ENCODE measurements at places on chromosomes 6 and 20.

DNA sequence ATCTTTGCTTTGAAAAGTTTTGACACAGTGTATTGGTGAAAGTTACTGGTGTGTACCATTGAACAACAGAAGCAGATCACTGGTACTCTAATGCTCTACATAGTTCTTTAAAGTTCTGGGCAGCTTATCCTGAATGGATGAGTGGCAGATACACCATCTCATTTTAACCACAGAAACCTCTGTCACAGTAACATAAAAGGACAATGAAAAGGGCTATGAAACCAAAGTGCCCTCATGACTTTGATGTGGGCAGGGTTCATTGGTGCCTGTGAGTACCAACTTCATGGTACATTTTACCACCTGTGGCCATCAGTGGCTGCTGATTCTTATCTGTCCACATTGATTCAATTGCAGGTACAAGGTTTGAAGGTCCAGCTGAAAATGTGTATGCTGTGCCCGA lies 285.7 kb upstream of the PREP start:
- H3K4me1 ChIP-seq = no peaks in the 10 kb centered on the region
- no peak for DNase-seq
- H3K36me3 ChIP-seq = no peaks in the 10 kb centered on the region
- H3K4me3 ChIP-seq = no peak overlapping the region

GRCh38 chr20:40339661-40340449 lies 349.2 kb downstream of the MAFB start:
- H3K36me3 ChIP-seq = no peaks in the 10 kb centered on the region
- no peaks in the 10 kb centered on the region for H3K4me1 ChIP-seq
- H3K27ac ChIP-seq = no peak overlapping the region
- no peak for DNase-seq
- peaks cover 1% of the 10 kb centered on the region for H3K27me3 ChIP-seq

DNA sequence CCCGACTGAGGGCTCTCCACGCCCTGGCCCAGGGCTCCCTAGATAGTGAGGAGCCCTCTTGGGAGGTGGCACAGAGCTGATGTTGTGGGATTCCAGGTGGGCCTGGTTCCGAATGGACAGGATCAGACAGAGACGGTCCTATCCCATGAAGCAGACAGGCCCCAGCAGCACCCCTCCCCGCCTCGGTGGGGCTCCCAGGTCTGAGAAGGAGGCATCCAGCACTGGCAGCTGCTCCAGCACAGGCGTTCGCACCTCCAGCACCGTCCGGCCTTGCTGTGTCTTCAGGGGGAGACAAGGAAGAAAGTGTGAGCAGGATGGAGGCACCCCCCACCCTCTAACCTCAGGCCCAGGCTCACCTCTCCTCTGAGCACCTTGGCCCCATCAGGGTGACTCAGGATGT lies 28.7 kb downstream of the COL11A2 start:
- no peak overlapping the region for H3K4me3 ChIP-seq
- H3K4me1 ChIP-seq = no peaks in the 10 kb centered on the region

GRCh38 chr20:38799203-38799602 lies 6.3 kb upstream of the PPP1R16B start:
- peaks cover 9% of the 10 kb centered on the region for H3K27me3 ChIP-seq
- DNase-seq = peak; percentile 90
- H3K27ac ChIP-seq = peak overlapping the region; percentile 66
- H3K4me1 ChIP-seq = peaks cover 15% of the 10 kb centered on the region

GRCh38 chr20:35329435-35330139 lies 37.4 kb upstream of the FAM83C start:
- H3K27me3 ChIP-seq = no peaks in the 10 kb centered on the region
- no peak overlapping the region for H3K27ac ChIP-seq
- H3K4me3 ChIP-seq = no peak overlapping the region
- peaks cover 38% of the 10 kb centered on the region for H3K4me1 ChIP-seq
- DNase-seq = no peak

DNA sequence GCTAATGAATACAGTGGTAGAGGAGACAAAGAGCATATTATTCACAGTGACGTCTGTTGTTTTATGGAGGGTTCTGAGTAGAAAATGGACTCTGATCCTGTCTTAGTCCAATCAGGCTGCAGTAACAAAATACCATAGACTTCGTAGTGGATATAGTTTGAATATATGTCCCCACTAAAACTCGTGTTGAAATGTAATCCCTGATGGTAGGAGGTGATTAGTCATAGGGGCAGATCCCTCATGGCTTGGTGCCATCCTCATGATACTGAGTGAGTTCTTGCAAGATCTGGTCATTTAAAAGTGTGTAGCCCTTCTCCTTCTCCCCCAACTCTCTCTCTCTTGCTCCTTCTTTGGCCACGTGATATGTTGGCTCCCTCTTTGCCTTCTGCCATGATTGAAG lies 82.5 kb downstream of the CD83 start:
- no peaks in the 10 kb centered on the region for H3K4me1 ChIP-seq
- no peaks in the 10 kb centered on the region for H3K27me3 ChIP-seq
- no peaks in the 10 kb centered on the region for H3K36me3 ChIP-seq
- H3K27ac ChIP-seq = no peak overlapping the region
- no peak for DNase-seq

DNA sequence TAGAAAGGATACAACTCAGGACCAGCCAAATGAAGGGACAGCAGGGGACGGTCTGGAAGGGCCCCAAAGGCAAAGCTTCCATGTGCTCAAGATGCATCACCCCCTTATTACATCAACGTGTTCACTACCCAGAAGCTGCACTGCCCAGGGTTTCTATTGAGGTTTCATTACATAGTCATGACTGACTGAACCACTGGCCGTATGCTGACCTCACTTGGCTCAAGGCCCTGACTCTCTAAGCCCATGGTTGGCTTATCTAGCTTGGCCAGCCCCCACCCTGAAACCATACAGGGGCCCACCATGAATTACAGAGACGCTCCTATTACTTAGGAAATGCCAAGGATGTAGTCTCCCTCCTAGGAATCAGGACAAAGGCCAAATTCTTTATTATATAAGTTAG lies 179.4 kb downstream of the FOXC1 start:
- peak overlapping the region; percentile 84 for H3K27ac ChIP-seq
- peaks cover 45% of the 10 kb centered on the region for H3K4me1 ChIP-seq
- peak; percentile 72 for DNase-seq
- no peaks in the 10 kb centered on the region for H3K36me3 ChIP-seq

- no peak overlapping the region for H3K27ac ChIP-seq
- H3K4me3 ChIP-seq = no peak overlapping the region
- H3K36me3 ChIP-seq = no peaks in the 10 kb centered on the region
- no peaks in the 10 kb centered on the region for H3K4me1 ChIP-seq
Measured at GRCh38 chr20:16806886-16807285, 58.7 kb downstream of the OTOR start.

DNA sequence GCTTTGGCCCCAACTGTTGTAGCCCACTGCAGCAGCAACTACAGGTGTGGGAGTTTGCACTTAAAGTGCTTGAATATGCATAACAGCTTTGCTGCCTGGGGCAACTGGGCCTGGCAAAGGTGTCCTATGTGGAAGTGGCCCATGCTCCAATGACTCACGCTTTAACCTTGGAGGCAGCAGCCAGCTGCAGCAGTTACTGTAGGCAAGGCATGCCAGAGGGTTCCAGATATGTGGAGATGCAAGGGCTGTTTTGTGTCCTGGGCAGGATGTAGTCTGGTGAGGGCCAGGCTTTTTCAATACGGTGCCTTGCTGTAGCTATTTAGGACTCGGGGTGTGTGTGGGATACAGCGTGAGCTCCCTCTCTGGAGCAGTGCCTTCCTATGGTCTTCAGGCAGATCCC lies 150.3 kb downstream of the NKAIN2 start:
- H3K4me3 ChIP-seq = no peak overlapping the region
- H3K27me3 ChIP-seq = no peaks in the 10 kb centered on the region
- no peak for DNase-seq
- no peak overlapping the region for H3K27ac ChIP-seq
- H3K36me3 ChIP-seq = no peaks in the 10 kb centered on the region

DNA sequence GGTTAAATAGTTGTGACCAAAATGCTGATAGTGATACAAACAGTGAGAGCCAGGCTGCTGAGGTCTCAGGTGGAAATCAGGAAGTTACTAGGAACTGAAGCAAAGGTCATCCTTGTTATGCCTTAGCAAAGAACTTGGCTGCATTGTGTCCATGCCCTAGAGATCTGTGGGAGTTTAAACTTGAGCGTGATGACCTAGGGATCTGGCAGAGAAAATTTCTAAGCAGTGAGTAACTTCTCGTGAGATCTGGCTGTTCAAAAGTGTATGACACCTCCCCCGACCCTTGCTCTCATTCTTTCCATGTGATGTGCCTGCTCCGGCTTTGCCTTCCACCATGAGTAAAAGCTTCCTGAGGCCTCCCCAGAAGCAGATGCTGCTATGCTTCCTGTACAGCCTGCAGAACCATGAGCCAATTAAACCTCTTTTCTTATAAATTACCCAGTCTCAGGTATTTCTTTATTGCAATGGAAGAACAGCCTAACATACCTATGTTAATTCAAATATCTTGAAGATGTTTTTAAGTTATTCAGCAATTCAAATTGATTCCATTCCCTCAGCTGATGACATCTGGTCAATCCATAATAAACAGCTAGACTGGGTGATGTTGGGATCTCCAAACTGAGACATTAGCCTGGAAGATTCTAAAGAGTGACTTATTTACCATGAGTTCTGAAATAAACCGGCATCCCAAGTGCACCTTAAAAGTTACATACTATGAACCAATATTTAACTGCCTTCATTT lies 33.8 kb downstream of the KIF16B start:
- no peak for DNase-seq
- H3K4me3 ChIP-seq = no peak overlapping the region
- no peak overlapping the region for H3K27ac ChIP-seq
- H3K4me1 ChIP-seq = no peaks in the 10 kb centered on the region
- no peaks in the 10 kb centered on the region for H3K27me3 ChIP-seq

DNA sequence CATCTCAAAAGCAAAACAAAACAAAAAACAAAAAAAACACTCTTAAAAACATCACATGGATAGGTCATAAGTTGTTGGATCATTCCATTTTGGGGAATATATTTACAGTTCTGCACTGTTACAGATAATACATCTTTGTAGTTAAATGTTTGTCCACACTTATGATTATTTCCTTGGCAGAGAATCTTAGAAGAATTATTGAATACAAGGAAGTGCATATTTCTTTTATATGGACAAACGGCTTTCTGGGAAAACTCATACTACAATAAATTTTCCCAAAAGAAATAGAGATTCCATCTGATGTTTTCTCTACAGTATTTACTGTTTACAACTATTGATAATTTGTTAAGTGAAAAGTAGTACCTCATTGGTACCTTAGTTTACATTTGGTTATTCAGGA lies 33.8 kb downstream of the GMPR start:
- H3K36me3 ChIP-seq = peaks cover 4% of the 10 kb centered on the region
- no peak overlapping the region for H3K4me3 ChIP-seq
- no peaks in the 10 kb centered on the region for H3K27me3 ChIP-seq
- DNase-seq = peak; percentile 26

DNA sequence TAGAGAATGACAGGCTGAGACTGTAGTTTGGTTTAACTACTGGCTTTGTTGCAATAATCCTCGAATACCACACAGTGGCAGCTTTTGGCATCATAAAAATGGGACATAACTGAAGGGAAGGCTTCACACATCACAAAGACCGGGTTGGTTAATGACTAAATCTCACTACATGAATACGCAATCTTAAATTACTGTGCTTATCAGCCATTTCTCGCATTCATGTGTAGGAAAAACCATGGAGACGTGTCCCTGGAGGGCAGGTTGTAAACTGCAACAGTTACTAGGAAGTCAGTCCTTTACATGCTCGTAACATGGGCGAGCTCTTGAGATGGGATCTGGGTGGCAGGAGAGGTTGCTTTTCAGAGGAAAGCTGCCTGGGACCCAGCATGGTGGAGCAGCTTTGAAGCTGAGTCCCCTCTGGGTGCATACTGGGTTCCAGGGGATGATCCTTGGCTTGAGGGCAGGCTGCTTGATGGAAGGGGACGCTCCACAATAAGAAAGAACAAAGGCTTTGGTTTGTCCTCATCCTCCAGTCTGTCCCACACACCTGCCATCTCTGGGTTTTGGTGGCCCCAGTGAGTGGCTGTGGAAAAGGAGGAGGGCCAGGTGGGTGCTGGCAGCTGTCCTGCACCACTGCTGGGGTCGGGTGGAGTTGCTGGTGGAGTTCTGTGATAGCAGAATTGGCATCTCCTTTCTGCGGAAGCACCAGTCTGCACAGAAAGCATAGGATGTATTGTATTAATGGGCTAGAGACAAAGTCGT lies 2.1 kb downstream of the RPS21 start:
- no peak overlapping the region for H3K4me3 ChIP-seq
- peaks cover 15% of the 10 kb centered on the region for H3K4me1 ChIP-seq
- DNase-seq = no peak

GRCh38 chr6:16852671-16853070 lies 91.4 kb upstream of the ATXN1 start:
- H3K27me3 ChIP-seq = peaks cover 2% of the 10 kb centered on the region
- no peak overlapping the region for H3K4me3 ChIP-seq
- DNase-seq = no peak
- H3K27ac ChIP-seq = no peak overlapping the region
- H3K4me1 ChIP-seq = no peaks in the 10 kb centered on the region

GRCh38 chr6:114430534-114431124 lies 87.8 kb upstream of the HS3ST5 start:
- no peaks in the 10 kb centered on the region for H3K4me1 ChIP-seq
- no peaks in the 10 kb centered on the region for H3K36me3 ChIP-seq
- H3K27me3 ChIP-seq = no peaks in the 10 kb centered on the region
- H3K27ac ChIP-seq = no peak overlapping the region
- no peak overlapping the region for H3K4me3 ChIP-seq

GRCh38 chr6:111482188-111482958 lies 645 bp downstream of the REV3L start:
- peak overlapping the region; percentile 97 for H3K27ac ChIP-seq
- peak overlapping the region; percentile 80 for H3K4me3 ChIP-seq
- H3K27me3 ChIP-seq = no peaks in the 10 kb centered on the region
- peak; percentile 45 for DNase-seq

Data from endothelial cell of umbilical vein (primary cell).